Activated CD8-positive, alpha-beta T cell treated with anti-CD3 and anti-CD28 coated beads for 36 hours (primary cell): ENCODE measurements at places on chromosomes 11 and 22. TPM values are rescaled to one million over a fixed set of nuclear protein-coding genes. Genes with fewer than 3 reads are reported as not detected.

Gene MMP7
- not detected for total RNA-seq

- peaks cover 13% of the 10 kb centered on the region for H3K27me3 ChIP-seq
- no peak overlapping the region for H3K4me3 ChIP-seq
- H3K36me3 ChIP-seq: no peaks in the 10 kb centered on the region
Measured at GRCh38 chr11:121282386-121282785, 10.2 kb upstream of the SC5D start.

GRCh38 chr11:128587415-128587814 is at the start of gene ETS1:
Gene ETS1, minus strand, starts transcription at chr11:128587558. Its CDS starts 14,428 bp downstream, at chr11:128573130.
- H3K27ac ChIP-seq: no peak within 1 kb of the TSS
- no peak for DNase-seq
- no peak within 1 kb of the TSS for H3K4me3 ChIP-seq
- H3K4me1 ChIP-seq: peaks cover 13% of the 10 kb centered on the region
- H3K27me3 ChIP-seq: no peaks in the 10 kb centered on the region

DNA sequence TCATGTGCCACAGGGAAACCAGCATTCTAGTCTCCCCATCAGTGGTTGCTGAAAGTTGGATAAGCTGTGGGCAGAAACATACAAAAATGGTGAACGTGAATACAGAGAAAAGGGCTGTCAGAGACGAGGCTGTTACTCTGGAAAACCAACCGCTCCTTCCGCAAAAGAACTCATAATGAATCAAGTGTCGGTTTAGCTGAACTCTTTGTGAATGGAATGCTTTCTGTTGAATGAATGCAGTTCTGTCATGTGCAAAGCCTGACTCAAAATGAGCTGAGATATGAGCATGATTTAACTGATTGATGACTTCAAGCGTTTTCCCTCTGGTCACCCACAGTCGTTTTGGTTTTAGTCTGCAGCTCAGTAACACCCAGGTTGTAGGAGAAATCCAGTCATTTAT is 298.3 kb downstream of the ETS1 start:
- peak overlapping the region; percentile 31 for H3K4me3 ChIP-seq
- H3K27me3 ChIP-seq: no peaks in the 10 kb centered on the region
- DNase-seq: peak; percentile 78
- H3K36me3 ChIP-seq: peaks cover 22% of the 10 kb centered on the region
- peaks cover 94% of the 10 kb centered on the region for H3K4me1 ChIP-seq
- peak overlapping the region; percentile 95 for H3K27ac ChIP-seq
